Renal pelvis (tissue), 12 donors: ENCODE measurements at places on chromosomes 3 and 15. TPM values are rescaled to one million over a fixed set of nuclear protein-coding genes. Genes with fewer than 3 reads are reported as not detected.

DNA sequence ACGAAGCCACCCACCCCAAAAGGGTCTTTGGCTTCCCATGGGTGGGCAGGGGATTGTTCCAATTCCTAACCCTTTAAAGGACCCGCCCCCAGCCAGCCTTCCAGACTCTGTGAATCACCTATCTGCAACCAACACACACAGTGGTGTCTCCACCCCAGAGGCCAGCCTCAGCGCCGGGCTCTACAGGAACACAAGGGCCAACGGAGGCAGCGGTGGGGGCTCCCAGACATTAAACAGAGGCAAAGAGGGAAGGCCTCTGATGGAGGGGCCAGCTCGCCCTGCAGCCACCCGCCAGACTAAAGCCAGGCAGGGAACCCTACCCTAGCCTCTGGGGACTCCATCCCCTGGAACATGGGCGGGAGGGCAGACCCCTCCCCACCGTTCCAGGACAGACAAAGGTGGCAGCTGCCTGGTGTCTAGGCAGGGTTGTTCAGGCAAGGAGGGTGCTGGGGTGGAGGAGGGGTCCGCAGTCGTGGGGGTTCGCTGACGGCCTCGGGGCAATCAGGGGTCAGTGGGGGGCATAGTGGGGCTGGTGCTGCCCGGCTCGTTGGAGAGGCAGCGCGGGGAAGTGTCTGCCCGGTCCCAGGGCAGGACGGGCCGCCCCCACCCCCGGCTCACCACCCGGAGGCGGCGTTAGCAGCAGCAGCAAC lies 448 bp downstream of the SHISA5 start:
- peak; percentile 16 for DNase-seq

DNA sequence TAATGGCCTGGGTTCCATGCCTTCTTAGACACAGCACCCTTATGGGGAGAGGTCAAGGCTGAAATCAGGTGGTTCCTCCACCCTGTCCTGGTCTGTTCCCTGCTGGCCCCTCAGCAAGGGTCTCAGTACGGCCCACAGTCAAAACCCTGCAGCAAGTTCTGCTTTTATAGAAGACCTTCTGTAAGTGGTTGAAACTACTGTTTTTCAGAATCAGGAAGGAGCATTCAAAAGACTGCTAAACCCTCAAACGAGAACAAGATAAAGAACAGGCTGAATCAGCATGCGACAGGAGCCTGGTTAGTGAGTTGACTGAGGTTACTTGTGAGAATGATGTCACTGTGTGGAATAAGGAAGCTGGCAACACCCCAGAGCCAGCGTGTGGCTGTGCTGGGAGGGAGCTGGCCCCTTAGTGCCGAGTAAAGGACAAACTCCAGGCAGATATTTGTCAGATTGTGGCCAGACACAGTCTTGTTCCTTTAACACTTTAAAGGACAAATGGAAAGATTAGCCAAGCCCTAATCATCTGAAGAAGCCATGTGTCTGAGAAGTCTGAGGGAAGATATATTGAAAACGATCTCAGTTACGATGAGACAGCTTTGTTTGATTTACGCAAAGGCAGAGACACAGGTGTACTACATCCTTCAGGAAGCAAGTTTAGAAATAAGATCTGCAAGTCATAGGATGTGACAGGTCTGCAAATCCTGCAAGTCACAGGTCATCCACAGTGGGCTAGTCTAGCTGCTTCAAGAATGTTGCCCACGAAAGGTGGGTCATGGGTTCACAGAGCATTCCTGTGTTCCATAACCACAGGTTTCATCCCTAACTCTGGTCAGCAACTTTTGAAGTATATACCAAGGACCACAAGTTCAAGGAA lies 54.0 kb downstream of the B3GNT5 start:
- no peak for DNase-seq

- DNase-seq: peak; percentile 45
Observed at GRCh38 chr3:7095116-7095515, 234.2 kb downstream of the GRM7 start.

GRCh38 chr15:75154461-75155062 lies 47.1 kb upstream of the C15orf39 start:
- no peak for DNase-seq

GRCh38 chr15:44804298-44805046 lies 68.1 kb downstream of the TRIM69 start:
- no peak for DNase-seq

DNA sequence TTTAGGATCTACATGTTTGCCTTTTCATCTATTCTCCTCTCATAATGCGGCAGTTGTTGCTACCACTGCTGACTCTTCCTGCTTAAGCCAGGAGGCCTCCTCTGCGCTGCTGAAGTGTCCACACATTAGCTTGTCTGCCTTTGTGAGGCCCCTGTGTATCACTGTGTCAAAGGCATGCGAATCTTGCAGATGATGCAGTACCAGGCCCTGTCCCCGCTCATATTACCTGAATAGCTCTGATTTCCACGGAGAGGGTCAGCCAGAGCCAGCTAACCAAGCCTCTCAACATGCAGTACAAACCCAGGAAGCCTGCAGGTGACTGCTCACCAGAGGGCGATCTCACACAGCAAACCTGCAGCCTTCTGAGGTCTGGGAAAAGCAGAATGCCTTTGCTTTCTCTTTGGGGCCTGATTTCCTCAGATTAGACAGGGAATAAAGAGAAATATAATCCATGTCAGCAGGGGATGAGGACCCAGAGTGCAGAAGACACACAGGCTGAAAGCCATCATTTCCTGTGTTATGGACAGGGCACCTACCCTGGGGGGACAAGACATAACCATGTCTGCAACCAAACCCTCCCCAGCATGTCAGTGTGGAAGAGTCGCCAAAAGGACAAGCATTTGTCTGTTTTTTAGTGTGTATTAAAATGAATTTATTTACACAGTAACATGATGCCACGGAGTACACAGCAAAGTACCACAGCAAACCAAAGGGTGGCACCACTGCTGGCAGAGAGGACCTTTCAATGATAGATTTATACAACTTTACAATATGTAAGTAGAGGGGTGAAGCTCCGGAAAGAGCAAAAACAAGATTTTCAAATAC lies 36.8 kb upstream of the TSPAN3 start:
- DNase-seq: peak; percentile 76

DNA sequence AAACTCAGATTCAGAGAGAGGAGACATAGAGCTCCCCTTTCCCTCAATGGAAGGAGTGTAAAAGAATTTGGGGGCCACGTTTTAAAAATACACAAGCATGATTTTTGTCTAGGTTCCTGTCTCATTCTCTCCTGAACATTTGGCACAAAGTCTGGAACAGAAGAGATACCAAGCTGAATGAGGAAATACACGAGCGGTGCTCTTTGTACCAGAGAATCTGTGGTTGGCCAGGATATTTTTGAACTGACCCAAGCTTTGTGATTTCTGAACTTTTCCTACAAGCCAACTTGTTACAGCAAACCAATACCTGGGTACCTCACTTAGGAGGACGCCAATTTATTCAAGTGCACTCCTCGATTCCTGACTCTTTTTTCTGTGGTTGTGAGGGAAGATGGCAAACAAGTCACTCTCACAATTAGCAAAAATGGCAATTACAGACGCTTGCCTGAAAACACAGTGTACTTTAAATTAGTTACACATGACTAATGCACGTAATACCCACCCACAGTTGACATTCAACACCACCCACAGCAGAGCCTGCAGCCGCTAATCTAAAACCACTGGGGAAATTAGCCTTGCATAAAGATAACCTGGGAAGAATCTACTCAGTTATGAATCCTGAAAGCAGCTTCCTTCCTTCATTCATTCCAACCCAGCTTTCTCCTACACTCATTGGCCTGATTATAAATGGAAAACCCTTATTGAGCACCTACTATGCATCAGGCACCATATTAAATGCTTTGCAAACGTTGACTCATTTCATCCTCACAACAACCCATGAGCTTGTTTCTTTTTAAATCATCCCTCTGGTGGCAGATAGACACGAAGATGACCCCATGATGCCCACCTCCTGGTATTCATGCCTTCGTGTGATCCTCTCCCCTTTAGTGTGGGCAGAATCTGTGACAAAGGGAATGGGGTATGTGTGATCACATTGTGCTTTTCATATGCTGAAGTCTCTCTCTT lies 293.5 kb downstream of the KBTBD8 start:
- DNase-seq: no peak

DNA sequence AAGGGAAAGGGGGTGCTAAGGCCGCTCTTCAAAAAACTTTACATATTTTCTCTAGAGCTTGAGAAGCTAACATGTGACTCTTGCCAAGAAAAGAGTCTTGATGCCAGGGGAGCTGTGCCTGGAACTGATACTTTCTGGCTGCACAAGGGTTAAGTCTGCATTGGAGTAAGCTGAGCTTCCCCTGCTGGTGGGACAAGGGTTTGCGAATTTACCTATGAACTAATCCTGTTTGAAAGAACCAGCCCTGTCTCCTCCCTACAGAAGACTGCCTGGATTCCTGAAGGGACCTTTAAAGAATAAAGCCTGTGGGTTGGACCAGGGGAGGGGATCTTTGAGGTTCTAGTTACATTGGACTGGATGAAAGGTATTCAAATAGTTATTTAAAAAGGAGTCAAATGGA lies 58.3 kb upstream of the EPHA3 start:
- no peak for DNase-seq

GRCh38 chr3:50603261-50604109 lies 8.1 kb downstream of the CISH start:
- DNase-seq: no peak

DNA sequence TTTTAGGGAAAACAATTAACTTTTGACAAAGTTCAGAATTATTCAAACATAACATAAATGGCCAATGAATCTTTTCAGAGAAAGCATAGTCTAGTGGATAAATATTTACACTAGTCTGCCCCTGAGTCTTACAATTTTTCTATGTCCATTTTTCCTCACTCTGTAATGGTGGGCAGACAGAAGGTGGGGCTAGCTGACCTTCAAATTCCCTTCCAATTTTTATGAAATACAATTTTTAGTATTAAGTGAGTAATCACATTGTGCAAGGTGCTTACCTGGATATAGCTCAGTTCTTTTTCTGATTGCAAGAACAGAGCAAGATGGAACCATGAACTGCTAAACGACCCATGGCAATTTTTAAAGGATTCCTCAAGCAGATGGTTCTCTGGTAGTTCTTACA lies 441.7 kb upstream of the NR2F2 start:
- no peak for DNase-seq

- DNase-seq: no peak
Observed at GRCh38 chr15:59017449-59017848, 30.0 kb downstream of the RNF111 start.

DNA sequence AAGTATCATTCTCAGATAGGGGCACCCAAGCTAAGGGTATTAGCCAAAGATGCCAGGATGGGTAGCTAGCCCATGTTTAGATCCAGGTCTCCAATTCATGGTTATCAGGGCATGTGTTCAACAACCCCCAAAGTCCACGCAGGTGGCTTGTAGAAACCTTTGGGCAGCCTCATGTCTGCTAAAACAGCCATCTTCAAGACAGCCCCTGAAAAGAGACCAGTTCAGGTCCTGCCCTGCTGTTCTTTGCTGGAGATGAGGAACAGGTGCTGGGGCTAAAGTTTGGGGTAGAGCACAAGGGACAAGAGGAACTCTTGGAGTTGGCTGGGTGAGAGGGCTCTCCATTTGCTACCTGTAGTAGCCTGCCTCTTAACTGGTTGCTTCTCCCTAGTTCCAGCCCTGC lies 4.6 kb downstream of the PPM1M start:
- no peak for DNase-seq

DNA sequence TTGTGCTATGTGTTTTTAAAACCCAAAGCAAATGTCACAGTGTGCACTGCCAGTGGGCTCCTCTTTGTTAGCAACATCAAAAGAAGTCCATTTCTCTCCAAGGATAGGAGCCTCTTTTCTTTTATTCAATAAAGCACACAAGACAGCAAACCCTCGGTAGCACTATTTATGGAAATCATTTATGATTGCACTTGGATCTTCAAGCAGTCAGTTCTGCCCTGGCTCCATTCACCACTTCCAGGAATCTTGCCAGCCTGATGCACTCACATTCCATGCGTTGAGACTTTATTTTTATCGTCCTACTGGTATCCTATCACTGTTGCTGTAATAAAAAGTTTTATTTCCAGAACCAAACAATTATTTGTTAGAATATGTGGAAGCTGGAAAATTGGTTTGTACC lies 412.1 kb downstream of the TBL1XR1 start:
- no peak for DNase-seq

DNA sequence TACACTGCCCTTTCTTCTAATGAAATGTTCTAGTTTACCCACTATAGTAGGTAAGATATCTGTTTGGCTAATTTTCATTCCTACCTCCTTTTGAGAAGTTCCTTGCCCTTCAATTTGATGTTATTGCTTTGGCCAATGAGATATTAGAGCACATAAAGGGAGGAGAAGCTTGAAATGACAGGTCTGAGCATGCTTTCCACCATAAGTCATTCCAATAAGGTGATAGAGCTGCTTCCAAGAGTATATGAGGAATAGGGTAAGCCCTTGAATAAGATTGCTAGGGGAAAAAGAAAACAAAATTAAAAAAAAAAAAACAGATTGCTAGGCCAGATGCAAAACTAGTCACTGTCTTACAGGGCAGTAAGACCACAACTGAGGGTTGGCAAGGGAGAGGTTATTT lies 78.9 kb upstream of the TRIM42 start:
- no peak for DNase-seq

DNA sequence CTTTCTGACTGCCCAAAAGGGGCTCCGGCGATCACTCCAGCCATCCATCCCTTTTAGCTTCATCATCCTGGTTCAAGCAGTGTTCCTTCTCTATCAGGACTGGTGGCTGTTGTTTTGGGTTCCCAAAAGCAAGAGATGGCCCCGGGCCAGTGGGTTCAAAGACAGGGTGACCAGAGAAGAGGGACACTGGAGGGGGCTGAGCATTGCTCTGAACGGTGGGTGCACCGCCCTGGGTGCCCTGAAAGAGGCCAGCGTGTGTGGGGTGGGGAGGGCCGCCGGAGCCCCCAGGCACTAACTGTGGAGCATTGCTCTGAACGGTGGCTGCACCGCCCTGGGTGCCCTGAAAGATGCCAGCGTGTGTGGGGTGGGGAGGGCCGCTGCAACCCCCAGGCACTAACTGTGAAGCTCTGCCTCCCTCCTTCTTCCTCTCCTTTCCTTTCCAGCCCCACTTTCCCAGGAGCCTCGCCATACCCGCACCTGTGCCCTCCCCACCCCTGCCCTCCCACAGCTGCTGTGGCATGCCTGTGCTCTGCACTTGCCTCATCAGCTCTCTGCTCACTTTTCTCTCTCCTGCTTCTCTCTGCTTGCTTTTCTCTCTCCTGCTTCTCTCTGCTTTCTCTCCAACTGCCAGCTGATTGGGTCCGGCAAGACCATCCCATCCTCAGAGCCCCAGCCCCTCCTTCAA lies 37.4 kb upstream of the OR4F6 start:
- DNase-seq: no peak

DNA sequence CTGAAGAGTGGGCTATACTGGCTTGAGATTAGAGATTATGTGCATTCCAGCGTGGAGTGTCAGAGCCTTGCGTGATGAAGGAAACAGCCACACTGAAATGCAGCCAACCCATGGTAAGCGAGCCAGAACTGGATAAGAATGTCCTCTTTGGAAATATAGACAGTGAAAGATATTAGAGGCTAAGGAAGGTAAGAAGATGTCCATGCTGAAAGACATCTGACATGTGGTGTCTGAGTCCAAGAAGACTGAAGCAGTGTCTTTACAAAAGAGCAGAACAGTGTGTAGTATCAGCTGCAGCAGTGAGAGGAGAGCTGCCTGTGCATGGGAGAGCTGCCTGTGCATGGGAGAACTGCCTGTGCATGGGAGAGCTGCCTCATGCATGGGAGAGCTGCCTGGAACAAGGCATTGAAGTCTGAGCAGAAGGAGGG lies 672.2 kb downstream of the DIPK2A start:
- DNase-seq: no peak

Gene DAZL
- not detected for polyA plus RNA-seq

Gene CPN2
- 0.41 TPM for polyA plus RNA-seq

Gene DNASE1L3
- polyA plus RNA-seq: 10.4 TPM

Gene CCDC39
- 12.3 TPM for polyA plus RNA-seq

Gene GOLGA6L24
- polyA plus RNA-seq: not detected

Gene LZTFL1
- polyA plus RNA-seq: 55.6 TPM
